ENCODE measurements at places on chromosomes 1 and 21.
A peak's percentile ranks its signal among the peaks of the same experiment; 100 is the strongest.

DNA sequence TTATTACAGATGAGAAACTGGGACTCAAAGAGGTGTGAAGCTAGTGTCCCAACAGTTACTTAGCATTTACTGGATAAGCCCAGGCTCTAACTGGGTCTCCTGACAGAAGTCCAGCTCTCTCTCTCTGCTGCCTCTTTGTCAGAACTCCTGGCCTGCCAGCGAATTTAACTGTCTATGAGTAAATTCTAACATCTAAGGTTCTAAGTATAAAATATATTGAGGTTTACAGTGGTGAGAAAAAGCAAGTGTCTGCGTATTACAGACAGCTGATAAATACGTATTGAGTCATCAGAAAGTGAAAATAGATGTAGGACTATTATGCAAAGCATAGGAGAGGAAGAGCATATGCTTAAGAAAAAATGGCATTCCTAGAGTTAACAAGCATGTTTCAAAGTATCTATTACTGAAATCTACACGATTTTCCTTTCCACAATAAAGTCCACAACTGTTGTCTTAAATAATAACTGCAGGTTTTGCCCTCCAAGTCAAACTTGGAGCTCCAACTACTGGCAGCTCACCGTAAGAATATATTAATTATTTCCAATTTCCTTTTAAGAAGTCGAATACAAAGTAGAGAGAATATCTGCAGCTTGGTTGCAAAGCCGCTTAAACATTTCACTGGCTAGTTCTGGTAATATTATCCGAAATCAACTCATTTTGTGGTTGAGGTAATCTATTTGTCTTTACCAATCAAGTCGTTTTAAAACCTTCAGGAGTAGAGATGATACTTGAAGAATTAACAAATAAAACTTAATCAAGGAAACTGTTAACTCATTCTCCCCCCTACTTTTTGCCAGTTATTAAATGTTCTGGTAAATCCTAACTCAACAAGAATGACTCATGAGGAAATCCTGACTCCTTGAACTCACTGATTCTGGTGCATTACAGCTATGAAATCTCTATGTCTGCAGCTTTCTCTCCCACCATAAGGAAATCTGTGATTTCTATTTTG lies 1.4 kb upstream of the RGS2 start:
- DNase-seq = no peak

DNA sequence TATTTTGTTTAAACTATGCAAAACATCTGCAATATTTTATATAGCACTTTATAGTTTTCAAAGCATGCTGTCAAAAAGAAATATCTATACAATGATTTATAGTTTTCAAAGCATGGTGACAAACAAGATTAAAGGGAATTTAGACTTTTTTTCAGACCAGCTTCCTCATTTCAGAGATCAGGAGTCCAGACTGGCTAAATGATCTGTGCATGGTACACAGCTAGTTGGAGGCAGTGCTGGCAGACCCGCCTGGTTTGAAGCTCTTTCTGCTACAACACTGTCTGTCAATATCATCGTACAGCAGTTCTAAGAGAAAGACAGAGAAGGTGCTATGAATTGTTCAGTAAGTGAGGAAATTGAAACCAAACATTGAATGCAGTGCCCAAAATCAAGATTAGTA lies 479.0 kb downstream of the PTBP2 start:
- DNase-seq = no peak

- DNase-seq = no peak
These were observed 224.0 kb downstream of the C1orf94 start for GRCh38 chr1:34400675-34401074.

GRCh38 chr1:1244192-1244811 lies 2.2 kb downstream of the C1QTNF12 start:
- no peak for DNase-seq

DNA sequence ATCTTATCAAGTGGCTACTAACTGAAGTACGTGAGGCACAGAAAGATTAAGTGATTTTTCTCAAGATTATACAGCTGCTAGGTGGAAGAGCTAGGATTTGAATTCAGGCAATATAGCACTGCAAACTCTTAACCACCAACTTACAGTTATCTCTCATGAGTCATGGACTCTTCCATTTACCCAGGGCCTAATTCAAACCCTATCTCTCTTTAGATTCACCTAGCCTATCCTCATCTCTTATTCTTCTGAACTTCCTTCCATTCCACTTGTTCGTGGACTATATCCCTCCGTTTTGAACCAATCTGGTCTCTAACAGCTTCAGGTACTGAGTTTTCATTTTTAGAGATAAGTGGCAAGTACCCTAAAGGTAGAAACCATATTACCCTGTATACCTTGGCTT lies 92.8 kb upstream of the DMRTA2 start:
- DNase-seq = no peak

DNA sequence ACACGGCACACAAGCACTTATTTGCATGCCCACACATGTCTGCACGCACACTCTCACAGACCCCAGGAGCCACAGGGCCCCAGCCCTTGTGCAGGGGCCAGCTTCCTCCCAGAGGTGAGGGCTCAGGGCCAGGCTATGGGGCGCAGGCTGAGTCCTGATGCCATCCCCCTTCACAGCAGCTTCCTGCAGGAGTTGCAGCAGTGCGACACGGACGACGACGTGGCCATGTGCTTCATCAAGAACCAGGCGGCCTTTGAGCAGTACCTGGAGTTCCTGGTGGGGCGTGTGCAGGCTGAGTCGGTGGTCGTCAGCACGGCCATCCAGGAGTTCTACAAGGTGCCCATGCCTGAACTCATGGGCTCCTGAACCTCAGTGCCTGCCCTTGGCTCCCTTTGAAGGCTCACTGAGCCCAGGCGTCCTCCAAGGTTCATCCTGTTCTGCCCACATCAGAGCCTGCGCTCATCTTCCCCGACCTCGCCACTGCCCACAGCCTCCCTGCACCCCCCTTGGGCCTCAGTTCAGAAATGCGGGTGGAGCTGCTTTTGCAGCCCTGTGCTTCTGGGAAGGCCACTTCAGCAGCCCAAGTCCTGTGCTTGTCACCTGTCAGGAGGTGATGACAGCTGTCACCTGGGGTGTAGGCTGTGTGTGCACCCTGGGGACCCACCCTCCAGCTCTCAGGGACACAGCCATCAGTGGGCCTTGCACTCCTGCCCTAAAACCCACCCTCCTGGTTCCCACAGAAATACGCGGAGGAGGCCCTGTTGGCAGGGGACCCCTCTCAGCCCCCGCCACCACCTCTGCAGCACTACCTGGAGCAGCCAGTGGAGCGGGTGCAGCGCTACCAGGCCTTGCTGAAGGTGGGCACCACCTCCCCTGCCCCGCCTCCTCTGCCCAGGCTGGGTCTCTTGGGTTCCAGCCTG lies 66.6 kb downstream of the TRIM11 start:
- DNase-seq = no peak

- no peak for DNase-seq
These were observed 22.3 kb downstream of the NRIP1 start for GRCh38 chr21:15042531-15042930.

- no peak for DNase-seq
These were observed 147.4 kb upstream of the COL6A1 start for GRCh38 chr21:45834026-45834715.

DNA sequence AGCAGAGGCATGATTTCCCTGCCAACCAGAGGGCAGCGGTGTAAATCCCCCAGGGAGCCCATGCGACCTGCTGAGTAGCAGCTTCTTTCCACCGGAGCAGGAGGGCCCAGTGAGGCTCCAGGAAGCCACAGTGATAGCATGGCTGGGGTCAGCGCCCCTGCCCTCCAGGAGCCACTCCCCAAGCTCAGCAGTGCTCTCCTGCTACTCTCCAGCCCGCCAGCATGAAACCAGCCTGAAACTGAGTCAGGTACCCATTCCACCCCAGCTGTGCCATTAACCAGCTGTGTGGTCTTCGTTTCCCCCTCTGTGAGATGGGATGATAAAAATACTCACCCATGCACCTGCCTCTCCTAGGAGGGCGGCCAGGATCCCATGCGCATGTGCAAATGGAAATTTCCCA lies 123.8 kb upstream of the TMEM51 start:
- DNase-seq = no peak

DNA sequence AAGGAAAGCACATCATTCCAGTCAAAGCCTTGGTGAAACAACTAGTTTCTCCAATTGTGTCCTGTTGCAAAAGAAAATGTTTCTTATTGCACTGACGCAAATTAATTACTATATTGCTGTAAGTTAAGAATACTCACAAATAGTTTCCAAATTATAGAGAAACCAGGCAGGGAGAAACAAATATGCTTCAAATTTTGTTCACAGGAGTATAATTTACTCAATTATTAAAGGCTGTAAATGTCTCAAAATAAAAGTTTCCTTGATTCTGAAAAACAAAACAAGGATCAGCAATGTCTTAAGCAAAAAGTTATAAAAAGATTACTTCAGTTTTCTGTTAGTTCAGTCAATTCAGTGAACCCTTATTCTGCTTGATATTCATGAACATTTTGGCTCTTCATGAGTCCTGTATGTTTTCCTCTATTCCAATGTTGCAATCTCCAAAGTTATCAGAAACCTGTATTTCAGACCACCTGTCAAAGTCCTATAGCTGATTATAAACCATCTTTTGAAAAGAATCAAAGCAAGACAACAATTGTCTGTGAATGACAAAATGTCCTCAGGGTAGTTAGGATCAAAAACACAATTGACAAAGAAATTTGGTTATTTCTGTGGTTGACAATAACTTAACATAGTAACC lies 11.7 kb upstream of the SYPL2 start:
- no peak for DNase-seq

DNA sequence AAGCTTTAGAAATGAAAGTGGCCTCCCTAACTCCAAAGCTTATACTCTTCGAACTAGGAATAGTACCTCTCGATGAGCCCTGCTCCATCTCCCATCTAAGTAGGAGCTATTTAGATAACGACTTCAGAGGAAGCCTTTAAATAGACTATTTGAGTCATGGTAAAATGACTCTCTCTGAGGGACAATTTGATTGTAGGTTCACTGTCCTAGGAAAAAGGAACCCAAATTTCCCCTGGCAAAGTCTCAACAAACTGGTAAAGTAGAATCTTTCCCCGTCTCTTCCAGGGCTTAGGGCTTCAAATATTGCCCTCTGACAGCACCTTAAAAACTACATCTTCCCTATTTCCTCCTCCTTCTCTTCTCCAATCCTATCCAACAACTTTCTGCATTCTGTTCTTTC lies 2.0 kb upstream of the FCER1A start:
- DNase-seq = no peak

DNA sequence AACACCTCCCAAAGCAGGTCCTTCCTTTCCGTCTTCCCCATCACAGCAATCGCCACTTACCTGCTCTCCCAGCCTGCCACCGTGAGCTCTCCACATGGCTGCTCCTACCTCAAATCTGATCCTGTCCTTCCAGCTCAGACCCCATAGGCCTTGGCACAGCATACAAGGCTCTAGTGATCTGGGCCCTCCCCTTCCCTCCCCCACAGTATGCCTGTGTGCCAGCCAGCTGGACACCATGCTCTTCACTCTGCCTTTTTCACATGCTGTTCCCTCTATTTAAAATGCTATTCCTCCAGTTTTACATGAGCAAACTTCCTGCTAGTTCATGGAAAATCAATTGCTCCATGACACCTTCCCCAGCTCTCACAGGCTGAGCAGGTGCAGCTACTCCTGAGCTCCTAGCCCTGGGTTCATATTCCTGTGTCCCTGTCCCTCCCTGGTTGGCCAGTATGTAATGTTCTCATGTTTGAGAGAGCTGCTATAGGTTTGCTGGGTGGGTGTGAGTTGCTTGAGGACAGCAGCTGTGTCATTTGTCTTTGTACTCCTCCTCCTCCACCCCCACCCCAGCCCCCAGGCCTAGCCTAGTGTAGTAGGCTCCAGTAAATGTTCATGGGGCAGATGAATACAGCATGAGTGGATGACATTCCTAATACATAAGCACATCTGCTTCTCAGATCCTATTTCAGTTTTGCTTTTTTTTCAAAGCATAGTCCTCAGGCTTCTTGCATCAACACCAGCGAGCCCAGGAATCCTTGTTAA lies 6.3 kb upstream of the TNNT2 start:
- peak; percentile 28 for DNase-seq

DNA sequence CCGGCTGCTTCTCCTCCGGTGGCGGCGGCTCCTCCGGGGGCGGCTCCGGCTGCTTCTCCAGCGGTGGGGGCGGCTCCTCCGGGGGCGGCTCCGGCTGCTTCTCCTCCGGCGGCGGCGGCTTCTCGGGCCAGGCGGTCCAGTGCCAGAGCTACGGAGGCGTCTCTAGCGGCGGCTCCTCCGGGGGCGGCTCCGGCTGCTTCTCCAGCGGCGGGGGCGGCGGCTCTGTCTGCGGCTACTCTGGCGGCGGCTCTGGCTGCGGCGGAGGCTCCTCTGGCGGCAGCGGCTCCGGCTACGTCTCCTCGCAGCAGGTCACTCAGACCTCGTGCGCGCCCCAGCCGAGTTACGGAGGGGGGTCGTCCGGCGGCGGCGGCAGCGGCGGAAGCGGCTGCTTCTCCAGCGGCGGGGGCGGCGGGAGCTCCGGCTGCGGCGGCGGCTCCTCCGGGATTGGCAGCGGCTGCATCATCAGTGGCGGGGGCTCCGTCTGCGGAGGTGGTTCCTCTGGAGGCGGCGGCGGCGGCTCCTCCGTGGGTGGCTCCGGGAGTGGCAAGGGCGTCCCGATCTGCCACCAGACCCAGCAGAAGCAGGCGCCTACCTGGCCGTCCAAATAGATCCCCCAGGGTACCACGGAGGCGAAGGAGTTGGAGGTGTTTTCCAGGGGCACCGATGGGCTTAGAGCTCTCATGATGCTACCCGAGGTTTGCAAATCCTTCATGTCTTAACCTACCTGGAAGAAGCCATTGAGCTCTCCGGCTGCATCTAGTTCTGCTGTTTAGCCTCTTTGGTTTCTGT lies 2.0 kb downstream of the LORICRIN start:
- no peak for DNase-seq

DNA sequence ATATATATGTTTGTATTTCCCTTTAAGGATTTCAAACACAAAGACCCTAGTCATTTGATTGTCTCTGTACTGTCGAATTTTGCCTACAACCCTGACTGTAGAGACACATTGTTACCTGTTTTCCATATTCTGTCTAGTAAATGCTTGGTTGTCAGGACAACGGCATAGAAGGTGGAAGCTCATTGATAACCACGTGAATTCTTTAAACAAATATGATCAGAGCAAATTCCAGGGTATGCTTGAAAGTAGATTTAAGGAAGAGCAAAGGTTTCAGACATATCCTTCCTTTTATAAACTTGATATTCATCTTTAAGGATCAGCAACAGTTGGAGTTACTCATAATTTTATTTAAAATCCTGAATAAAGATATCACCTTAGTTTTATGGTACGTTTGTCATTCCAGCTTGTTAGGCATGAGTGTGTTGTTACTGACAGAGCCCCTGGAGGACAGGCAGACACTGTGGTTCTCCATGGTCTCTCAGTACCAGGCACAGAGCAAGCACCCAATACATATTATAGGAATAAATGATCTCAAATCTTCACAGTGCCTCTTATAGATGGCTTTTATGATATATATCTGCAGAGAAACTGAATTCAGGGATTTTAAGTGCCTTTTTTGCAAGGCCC lies 203.2 kb downstream of the FGGY start:
- DNase-seq = no peak

GRCh38 chr1:30286988-30287839 lies 436.2 kb downstream of the MATN1 start:
- DNase-seq = no peak
